Mesothelial cell of epicardium (in vitro differentiated cells): ENCODE measurements at places on chromosomes 16 and 17.
A peak's percentile ranks its signal among the peaks of the same experiment; 100 is the strongest.

- H3K27me3 ChIP-seq: no peaks in the 10 kb centered on the region
- no peak overlapping the region for H3K4me3 ChIP-seq
- peaks cover 7% of the 10 kb centered on the region for H3K36me3 ChIP-seq
Measured at GRCh38 chr16:85593494-85594221, 19.5 kb upstream of the GSE1 start.

- no peak for DNase-seq
- H3K4me3 ChIP-seq: no peak overlapping the region
- no peak overlapping the region for H3K27ac ChIP-seq
- peaks cover 11% of the 10 kb centered on the region for H3K36me3 ChIP-seq
Measured at GRCh38 chr16:87648236-87648635, 45.9 kb downstream of the JPH3 start.

DNA sequence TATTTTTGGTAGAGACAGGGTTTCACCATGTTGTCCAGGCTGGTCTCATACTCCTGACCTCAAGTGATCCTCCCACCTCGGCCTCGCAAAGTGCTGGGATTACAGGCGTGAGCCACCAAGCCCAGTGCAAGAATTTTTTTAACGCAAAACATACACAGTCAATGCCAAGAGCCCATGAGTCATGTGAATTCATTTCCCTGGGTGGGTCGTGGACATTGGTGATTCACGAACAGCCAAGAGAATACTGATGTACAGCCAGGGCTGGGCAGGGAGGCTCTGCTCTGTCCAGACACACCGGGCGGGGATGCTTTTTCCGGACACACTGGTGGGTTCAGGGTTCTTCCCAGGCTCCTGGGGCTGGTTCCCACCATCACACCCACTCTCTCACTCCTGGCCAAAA lies 17.7 kb downstream of the SLC38A8 start:
- H3K27ac ChIP-seq: no peak overlapping the region
- H3K4me3 ChIP-seq: no peak overlapping the region
- peaks cover 2% of the 10 kb centered on the region for H3K27me3 ChIP-seq
- peaks cover 4% of the 10 kb centered on the region for H3K4me1 ChIP-seq
- no peaks in the 10 kb centered on the region for H3K36me3 ChIP-seq
- no peak for DNase-seq

DNA sequence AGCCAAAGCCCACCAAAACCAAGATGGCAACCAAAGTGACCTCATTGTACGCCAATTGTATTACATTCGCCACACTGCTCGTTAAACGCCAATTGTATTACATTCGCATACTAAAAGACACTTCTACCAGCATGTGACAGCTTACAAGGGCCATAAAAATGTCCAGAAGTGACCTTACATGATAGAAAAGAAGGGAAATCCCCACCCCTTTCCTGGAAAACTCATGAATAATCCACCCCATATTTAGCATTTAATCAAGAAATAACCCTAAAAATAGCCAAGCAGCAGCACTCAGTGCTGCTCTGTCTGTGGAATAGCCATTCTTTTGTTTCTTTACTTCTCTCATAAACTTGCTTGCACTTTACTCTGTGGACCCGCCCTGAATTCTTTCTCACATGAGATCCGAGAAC lies 25.7 kb downstream of the PSMD7 start:
- H3K4me3 ChIP-seq: no peak overlapping the region
- no peaks in the 10 kb centered on the region for H3K27me3 ChIP-seq
- no peak overlapping the region for H3K27ac ChIP-seq
- no peaks in the 10 kb centered on the region for H3K4me1 ChIP-seq
- no peak for DNase-seq
- H3K36me3 ChIP-seq: peaks cover 13% of the 10 kb centered on the region

- no peak overlapping the region for H3K4me3 ChIP-seq
- H3K36me3 ChIP-seq: peaks cover 4% of the 10 kb centered on the region
- H3K27ac ChIP-seq: peak overlapping the region; percentile 89
- H3K27me3 ChIP-seq: no peaks in the 10 kb centered on the region
- peaks cover 23% of the 10 kb centered on the region for H3K4me1 ChIP-seq
- DNase-seq: no peak
Measured at GRCh38 chr16:80992676-80993293, 13.9 kb downstream of the CMC2 start.

DNA sequence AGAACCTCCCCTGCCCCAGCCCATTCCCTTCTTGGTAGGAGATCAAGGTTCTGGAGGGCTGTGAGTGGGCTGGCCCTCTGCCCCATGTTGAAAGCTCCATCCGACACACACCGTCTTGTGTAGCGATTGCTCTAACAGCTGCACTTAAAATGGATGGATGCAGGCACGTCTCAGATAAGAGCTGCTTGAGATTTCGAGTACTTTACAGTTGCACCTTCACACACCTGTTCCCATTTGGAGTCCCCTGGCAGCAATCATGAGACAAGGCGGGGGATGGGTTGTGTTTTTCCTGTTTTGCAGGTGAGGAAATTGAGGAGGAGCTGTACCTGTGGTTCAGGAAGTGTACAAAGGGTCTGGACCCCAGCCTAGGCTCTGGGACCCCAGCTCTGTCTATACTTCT lies 25.6 kb upstream of the TAC4 start:
- H3K27me3 ChIP-seq: no peaks in the 10 kb centered on the region
- DNase-seq: no peak
- peak overlapping the region; percentile 56 for H3K27ac ChIP-seq
- H3K4me3 ChIP-seq: no peak overlapping the region
- H3K36me3 ChIP-seq: no peaks in the 10 kb centered on the region
